ENCODE measurements at places on chromosomes 12 and 14.

GRCh38 chr14:97976861-97977260 is 1179.7 kb downstream of the VRK1 start:
- DNase-seq = no peak

DNA sequence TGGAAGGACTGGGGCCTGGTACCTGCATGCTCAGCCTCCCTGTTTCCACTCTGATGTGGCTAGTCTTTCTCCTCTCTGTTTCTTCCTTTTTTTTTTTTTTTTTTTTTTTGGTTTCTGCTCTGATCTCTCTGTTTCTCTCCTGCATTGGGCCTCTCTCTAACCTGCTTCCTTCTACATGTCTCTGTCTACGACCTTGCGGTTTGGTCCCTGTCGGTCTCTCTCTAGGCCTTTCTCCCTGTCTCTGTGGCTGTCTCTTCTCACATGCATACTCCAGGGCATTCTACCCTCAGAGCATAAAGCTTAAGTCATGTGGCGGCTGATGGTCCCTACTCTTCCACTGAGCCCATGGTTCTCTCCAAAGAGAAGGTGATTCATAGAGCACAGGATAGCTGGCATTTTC is 1096.6 kb downstream of the BCL11B start:
- DNase-seq = no peak

GRCh38 chr14:33045760-33046159 is 107.1 kb downstream of the NPAS3 start:
- DNase-seq = no peak

DNA sequence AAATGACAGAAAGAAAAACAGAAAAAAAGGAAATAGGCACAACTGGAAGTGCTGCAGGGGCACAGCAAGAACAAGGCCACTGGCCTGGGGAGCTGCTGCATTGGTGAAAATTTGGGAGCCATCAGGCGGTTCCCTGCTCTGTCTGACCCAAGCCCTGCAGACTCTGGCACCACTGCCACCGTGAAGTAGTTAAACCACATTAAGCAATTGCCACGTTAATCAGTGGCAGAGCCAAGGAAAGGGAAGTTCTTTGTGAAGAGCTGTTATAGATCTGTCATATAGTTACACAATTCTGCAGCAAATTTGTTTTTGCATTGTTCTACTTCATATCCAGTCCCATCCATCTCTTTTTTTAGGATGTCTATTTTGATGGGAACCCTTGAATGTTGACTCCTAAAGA is 915.3 kb downstream of the FSCB start:
- DNase-seq = no peak

GRCh38 chr12:42958291-42958674 is 368.7 kb upstream of the PRICKLE1 start:
- no peak for DNase-seq

DNA sequence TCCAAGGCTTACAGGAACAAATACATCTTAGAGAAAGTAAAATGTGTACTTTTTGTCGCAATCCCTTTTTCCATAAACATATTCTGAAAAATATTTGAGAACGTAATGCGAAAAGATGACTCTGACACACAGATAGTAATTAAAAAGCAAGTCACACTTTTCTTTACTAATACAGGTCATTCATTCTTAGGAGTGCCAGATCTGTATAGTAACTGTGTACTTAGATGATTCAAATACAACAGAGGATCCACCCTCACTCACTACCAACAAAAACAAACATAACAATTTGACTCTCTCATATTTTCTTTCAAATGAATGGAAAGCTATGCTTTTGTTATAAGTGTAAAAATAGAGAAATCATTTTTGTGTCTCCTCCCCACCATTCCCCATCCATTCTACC is 795.4 kb downstream of the SLC6A15 start:
- DNase-seq = no peak

GRCh38 chr12:103197725-103198388 is 240.4 kb downstream of the ASCL1 start:
- DNase-seq = no peak

- DNase-seq = no peak
These were observed 21.3 kb upstream of the PAPLN start for GRCh38 chr14:73216030-73216429.

DNA sequence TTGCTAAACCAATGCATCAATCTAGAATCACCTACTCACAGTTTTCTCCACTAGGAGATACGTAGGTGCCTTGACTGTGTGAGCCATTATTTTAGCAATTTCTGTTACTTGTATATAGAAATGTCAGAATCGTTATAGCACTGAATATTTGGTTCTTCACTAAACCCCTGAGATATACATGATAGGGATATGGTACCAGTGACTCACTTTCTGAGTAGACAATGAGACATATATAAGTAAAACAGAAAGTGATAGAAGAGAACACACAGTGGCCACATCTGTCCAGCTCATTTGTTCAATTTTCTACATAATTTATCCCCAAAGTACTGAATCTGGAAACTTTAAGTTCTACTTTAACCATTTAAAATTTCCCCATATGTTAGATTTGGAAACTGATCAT is 1505.5 kb upstream of the TMEM132C start:
- DNase-seq = no peak

DNA sequence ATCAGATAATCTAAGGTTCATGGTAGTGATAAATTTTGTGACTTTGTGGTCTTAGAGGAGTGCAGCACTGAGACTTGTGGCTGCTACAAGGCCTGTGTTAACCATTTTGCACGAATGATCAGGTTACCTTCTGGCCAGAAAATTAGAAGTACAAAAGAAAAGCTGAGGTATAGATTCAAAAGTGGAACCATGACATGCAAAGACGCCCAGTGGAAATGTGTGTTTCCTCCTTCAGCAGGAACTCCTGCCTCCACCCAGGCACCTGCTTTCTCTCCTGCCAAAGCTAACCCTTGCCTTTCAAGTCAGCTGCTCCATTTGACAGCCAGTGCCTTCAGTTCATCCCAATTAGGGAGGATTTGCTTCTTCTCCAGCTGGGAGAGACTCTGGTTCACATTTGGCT is 10.1 kb downstream of the PDE6H start:
- DNase-seq = no peak

DNA sequence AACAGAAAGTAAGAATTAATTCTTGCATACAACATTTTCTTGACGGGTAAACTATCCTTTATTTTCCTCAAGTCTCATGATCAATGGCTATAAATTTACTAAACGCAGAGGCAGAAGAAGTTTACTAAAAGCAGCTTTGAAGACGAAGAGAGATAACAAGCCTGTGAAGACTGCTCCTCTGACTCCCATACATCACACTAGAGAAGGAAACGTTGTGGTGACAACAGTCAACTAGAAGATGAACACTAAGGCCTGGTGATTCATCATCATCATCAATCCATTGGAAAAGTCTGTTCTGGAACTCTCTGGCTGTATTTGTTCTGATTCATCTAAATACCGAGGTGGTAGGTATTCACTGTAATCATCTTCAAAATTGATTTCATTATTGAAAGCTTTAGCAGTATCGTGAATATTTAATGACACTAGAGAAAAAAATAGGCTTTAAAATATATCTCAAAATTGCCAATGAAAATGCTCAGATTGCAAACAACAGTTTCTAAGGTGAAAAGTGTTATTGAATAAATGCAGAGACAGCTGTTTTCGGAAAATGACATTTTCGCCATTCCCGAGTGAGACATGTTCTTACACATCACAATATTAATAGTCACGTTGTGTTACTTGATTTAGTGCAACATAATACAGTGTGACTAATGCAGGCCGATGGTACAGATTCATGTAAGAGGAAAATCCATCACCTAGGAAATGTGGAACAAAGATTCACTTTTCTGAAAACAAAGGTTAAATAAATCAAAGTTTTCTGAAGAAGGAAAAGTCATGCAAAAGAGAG is 260.5 kb downstream of the C12orf50 start:
- no peak for DNase-seq

GRCh38 chr12:5377997-5378592 is 53.8 kb upstream of the NTF3 start:
- DNase-seq = peak; percentile 21

- no peak for DNase-seq
These were observed 7.2 kb downstream of the ADAM20 start for GRCh38 chr14:70527501-70528105.

DNA sequence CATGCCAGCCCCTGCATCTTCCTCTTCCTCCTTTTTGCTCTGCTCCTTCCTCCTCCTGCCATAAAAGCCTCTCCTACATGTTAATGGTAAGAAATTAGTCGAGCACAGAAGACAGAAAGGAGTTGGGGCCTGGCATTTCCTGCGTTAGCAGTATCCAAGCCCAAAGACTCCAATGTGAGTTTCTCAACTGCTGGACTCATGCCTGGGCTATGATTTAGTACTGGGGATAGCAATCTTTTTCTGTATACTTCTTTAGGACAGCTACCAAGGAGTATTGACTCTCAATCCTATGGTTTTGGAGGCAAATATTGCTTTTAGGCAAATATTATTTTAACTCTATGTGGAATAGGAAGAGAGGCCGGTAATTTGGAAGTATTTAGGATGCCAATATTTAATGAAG is 18.0 kb upstream of the SLC38A4 start:
- no peak for DNase-seq

DNA sequence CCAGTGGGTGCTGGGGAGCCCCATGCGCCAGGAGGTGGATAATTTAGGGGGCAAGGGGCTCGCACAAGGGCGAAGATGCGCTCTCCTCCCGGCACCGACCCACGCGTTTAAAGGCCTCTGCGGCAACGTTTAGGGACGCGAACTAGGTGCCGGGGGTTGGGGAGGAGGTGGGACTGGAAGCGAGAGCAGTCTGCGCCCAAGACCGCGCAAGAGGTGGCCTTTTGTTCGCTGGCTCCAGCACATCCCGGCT is 1.3 kb downstream of the SLC38A1 start:
- no peak for DNase-seq

DNA sequence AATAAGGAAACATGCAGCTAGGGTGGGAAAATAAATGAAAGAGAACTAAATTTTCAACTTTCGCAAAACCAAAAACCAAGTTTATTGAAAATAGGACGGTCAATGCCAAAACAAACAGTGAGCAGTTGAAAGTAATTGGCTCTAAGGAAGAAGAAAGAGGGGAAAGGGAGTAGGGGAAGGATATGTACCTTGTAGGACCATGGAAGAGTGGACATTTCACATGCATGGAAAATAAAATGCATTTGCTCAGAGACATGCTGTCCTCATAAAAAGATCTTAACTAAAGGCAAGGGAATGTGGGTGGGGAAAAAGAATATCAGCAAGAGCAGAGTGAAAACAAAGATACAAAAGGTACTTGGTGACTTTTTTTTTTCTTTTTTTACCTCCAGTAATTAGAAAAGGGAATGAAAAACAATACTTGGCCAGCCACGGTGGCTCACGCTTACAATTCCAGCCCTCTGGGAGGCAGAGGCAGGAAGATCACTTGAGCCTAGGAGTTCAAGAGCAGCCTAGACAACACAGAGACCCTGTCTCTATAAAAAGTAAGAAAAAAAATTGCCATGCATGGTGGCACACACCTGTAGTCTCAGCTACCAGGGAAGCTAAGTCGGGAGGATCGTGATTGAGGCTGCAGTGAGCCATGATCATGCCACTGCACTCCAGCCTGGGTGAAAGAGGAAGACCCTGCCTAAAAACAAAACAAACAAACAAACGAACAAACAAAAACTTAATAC is 6.6 kb downstream of the TXNDC16 start:
- no peak for DNase-seq

- DNase-seq = no peak
These were observed 170.9 kb downstream of the PPM1H start for GRCh38 chr12:62763861-62764645.

DNA sequence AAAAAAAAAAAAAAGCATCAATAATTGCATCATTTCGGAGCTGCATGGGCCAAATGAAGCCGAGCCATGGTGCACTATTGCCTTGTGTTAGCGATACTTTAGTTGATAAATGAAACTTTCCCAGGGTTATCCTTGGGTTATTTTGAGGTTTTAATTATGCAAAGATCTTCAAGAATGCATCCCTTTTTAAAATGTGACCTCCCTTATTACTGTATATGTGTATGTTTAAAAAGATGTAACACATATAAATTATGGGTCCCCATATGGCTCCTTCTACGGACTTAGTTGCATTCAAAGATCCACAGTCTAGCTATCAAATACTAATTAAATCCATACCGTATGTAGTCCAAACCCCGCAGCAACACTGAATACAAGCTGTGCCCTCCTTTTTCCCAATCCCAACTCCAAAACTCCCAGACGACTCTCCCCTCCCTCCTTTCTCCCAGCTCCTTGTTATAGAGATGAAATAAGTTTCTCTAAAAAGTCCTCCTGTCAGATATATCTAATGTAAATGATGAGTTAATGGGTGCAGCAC is 129.3 kb upstream of the MAP1LC3B2 start:
- no peak for DNase-seq

DNA sequence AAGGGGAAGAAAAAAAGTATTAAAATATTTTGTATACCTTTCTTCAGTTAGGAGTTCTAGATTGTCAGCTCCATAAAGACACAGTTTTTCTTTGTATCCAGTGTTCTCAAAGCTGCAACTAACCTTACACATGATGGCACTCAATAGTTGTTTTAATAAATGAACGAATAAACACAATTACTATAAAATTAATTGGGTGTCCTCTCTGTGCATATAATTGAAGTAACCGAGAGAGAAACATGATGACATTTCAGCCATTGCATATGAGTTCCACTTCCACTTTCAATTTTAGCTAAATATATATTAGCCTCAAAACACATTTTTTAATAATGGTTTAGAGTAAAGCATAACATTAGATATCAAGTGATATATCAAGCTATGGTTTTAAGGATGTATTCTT is 671.2 kb downstream of the LRFN5 start:
- no peak for DNase-seq

- no peak for DNase-seq
These were observed 225.6 kb downstream of the EFCAB11 start for GRCh38 chr14:89728964-89729363.

Data from HFF-Myc (cell line).